ENCODE measurements at places on chromosomes 7 and 10. TPM values are rescaled to one million over a fixed set of nuclear protein-coding genes. Genes with fewer than 3 reads are reported as not detected.

Gene SRI
- 63.1 TPM for total RNA-seq

Gene CPVL
- total RNA-seq: 22.5 TPM

Gene PGAM2
- 0.71 TPM for total RNA-seq

Gene SPAM1
- total RNA-seq: not detected

Gene STAMBPL1
- 9.9 TPM for total RNA-seq

Gene MPLKIP
- 26.9 TPM for total RNA-seq

Gene OPN4
- total RNA-seq: not detected

Gene EBF3
- 6.8 TPM for total RNA-seq

DNA sequence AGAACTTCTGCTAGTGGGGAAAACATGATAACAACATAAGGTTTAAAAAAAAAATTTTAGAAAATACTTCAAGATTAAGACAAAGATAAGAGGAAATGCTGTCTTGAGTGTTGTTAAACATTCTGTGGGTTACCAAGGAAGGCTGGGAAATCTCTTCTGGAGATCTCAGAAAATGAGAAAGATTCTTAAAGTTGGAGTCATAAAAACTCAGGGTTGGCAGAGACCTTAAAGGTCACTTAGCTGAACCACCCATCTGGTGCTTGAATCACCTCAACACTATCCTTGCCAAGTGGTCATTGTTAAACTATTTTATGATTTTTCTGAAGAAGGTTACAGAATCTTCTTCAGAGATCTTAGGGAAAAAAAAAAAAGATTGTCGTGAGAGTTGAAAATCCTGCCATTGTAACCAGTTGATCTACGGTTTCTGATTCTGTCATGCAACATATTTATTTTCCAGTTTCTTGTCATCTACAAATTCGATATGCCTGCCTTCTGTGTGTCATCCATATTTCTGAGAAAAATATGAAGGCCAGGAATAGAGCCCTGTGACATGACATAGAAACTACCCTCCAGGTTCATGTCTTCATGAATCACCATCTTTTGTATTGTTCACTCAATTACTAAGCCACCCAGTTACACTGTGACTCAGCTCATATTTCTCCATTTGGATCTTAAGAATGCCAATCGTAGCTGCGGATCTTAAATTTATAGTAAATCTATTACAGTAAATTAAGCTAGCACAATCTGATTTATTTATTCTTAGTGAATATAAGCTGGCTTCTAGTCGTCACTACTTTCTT, 179.2 kb downstream of the ST7 start:
- no peaks in the 10 kb centered on the region for H3K27me3 ChIP-seq
- no peaks in the 10 kb centered on the region for H3K36me3 ChIP-seq
- H3K4me3 ChIP-seq: no peak overlapping the region
- no peak overlapping the region for H3K27ac ChIP-seq
- no peaks in the 10 kb centered on the region for H3K4me1 ChIP-seq

- no peak overlapping the region for H3K4me3 ChIP-seq
- no peaks in the 10 kb centered on the region for H3K36me3 ChIP-seq
- no peaks in the 10 kb centered on the region for H3K4me1 ChIP-seq
These were observed 8.1 kb downstream of the GDF2 start for GRCh38 chr10:47330366-47330765.

DNA sequence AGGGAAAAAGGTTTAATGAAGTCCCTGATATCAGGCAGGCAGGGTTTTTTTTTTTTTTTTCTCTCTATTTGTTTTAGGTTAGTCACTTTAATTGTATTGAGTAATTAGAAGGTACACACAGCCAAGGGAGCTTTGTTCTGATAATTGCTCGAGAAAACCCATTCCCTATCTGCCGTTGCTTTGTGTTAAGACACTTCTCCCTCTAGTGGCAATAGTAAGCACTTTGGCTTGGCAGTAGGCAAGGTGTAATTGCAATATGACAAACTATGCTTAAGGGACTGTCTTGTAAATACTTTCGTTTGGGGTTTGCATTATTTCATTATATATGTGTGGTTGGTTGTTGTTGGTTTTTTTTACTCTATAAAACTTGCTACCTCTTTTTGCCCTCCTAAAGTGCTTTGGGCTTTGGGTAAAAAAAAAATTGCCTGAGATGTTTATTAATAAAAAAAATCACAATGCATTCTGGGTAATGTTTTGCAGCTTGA, 113.4 kb downstream of the BTRC start:
- peaks cover 4% of the 10 kb centered on the region for H3K4me1 ChIP-seq
- no peak for DNase-seq
- H3K36me3 ChIP-seq: no peaks in the 10 kb centered on the region
- H3K4me3 ChIP-seq: no peak overlapping the region
- no peak overlapping the region for H3K27ac ChIP-seq

DNA sequence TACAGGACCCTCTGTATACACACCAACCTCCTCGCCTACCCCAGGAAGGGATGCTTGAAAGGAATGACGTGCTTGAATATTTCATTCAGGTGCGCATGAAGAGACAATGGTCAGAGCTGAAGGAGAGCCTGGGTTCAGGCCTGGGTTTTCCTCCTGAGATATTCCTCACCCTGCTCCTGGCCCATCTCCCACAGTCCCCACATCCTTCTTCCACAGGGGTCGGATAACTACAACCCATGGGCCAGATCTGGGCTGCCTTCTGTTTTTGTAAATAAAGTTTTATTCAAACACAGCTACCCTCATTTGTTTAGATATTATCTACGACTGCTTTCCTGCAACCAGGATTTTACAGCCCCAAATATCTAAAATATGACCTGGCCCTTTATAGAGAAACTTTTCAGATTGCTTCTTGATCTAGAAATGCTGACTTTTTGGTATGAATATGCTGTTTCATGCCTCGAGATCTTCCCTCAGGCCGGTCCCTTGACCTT, 1.8 kb upstream of the RADIL start:
- peaks cover 8% of the 10 kb centered on the region for H3K27me3 ChIP-seq
- no peak for DNase-seq
- H3K4me1 ChIP-seq: peaks cover 12% of the 10 kb centered on the region
- H3K4me3 ChIP-seq: no peak overlapping the region

GRCh38 chr7:69198250-69198649, 400.0 kb upstream of the AUTS2 start:
- H3K4me1 ChIP-seq: no peaks in the 10 kb centered on the region
- H3K27me3 ChIP-seq: no peaks in the 10 kb centered on the region
- DNase-seq: no peak

DNA sequence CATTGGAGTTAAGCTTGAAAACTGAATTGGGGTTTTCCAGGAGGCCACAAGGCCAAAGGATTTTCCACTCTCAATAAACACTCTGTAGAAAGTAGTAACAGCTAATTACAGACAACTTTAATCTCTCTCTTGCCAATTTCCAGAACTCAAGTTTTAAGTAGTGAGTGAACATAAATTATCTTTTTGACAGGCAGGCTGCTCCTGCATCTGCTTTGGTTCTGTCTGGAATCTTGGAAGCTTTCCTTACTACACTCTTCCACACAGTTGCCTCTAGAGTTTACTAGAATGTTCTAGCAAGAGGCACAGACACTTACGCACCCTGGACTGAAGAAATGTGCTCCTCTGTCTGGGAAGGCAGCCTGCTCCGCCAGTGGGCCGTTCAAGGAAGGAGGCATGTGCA, 90.5 kb upstream of the WAC start:
- H3K36me3 ChIP-seq: no peaks in the 10 kb centered on the region
- H3K27ac ChIP-seq: peak overlapping the region; percentile 13
- H3K27me3 ChIP-seq: no peaks in the 10 kb centered on the region
- DNase-seq: no peak

GRCh38 chr7:36969376-36969775, 245.1 kb upstream of the AOAH start:
- H3K4me1 ChIP-seq: no peaks in the 10 kb centered on the region
- no peak overlapping the region for H3K4me3 ChIP-seq
- DNase-seq: no peak
- H3K27ac ChIP-seq: no peak overlapping the region
- no peaks in the 10 kb centered on the region for H3K27me3 ChIP-seq

DNA sequence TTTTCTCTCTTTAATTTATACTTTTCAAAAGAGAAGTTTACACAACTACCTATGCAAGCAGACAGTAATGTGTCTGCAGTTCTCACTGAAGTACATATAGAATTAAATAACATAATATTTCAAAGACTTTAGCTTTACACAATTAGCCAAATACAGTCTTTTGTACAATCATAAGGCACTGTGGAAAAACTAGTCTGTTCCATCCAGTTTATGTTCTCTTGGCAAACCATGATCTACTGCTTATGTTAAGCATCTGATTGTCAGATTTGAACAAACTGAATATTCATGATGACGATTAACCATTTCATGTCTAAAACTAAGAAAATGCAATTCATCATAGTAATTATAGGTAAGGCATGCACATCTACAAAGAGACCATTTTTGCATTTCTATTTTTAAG, 842 bp downstream of the SEMA3A start:
- peaks cover 14% of the 10 kb centered on the region for H3K4me1 ChIP-seq
- H3K4me3 ChIP-seq: peak overlapping the region; percentile 56
- no peaks in the 10 kb centered on the region for H3K27me3 ChIP-seq
- no peaks in the 10 kb centered on the region for H3K36me3 ChIP-seq
- peak overlapping the region; percentile 86 for H3K27ac ChIP-seq

DNA sequence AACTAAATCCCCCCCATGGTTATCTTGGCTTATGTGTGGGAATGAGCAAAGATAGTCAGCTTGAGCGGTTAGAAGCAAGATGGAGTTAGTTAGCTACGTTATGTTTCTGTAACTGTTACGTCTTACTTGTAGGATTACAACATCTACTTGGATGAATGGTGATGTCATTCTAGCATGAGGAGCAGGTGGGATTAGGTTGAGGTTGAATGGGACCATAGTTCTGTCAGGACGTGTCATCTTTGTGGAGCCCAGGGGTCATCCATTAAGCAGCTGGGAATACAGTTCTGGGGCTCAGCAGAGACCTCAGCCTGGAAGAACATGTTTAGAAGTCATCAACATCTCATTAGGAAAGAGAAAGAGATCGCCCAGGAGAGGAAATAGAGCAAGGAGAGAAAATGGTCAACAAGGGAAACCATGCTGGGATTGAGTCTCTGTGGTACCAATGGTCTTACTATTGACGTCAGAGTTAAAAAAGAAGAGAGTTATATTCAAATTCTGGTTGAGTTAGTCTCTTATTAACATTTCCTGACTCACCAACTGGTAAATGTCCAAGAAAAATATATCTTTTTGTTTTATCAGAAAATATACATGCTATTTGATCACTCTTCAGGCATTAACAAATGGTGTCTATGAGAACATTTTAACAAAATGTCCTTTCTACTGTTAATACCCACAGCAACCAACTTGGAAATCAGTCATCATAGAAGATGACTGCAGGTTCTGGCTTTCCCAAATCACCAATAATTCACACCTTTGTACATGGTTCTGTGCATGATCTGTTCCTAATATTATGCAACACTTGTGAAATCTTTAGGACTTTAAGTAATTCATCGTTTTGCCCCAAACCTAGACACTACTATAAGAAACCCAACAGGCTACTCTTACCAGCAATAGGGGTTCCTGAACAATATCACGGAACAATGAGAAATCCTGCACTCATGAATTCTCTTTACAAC, 96.9 kb downstream of the KIAA1217 start:
- no peak for DNase-seq
- H3K36me3 ChIP-seq: no peaks in the 10 kb centered on the region
- no peak overlapping the region for H3K4me3 ChIP-seq
- no peaks in the 10 kb centered on the region for H3K4me1 ChIP-seq
- H3K27me3 ChIP-seq: no peaks in the 10 kb centered on the region
- no peak overlapping the region for H3K27ac ChIP-seq

DNA sequence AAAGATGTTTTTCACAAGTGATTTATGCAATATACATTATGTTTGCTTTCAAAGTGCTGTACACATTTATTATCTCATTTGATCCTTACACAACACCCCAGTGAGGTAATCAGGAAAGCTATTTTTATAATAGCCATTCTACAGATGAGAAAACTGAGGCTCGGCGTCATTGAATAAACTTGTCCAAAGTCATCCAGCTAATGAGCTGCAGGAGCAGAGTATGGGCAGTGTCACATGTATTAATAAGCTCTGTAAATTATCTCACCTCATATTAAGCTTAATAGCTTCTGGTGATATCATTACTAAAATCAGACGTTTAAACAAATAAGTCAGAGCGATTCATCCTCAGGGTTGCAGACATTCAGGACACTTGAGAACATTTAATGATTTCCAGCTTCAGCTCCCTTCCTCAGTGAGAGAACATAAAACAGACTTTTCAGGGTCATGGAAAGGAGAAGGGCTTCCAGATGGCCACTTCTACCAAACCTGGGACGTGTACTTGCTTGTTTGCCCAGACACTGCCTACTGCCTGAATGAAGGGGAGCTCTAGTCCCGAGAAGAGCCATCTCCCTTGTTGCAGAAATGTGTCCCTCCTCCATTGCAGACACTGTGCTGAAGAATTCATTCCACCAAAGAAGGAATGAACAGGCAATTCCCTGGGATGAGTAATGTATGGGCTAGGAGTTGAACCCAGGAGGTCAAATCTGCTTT, 20.5 kb upstream of the FZD1 start:
- H3K4me3 ChIP-seq: no peak overlapping the region
- H3K4me1 ChIP-seq: no peaks in the 10 kb centered on the region
- H3K27ac ChIP-seq: no peak overlapping the region
- no peaks in the 10 kb centered on the region for H3K27me3 ChIP-seq

- no peak overlapping the region for H3K4me3 ChIP-seq
- peaks cover 35% of the 10 kb centered on the region for H3K4me1 ChIP-seq
- no peaks in the 10 kb centered on the region for H3K36me3 ChIP-seq
- H3K27me3 ChIP-seq: no peaks in the 10 kb centered on the region
These were observed 474.1 kb upstream of the AKR1E2 start for GRCh38 chr10:4351723-4352413.

GRCh38 chr10:36373424-36374096, 731.5 kb upstream of the FZD8 start:
- H3K36me3 ChIP-seq: no peaks in the 10 kb centered on the region
- no peaks in the 10 kb centered on the region for H3K27me3 ChIP-seq
- no peak overlapping the region for H3K4me3 ChIP-seq
- no peak for DNase-seq
- no peaks in the 10 kb centered on the region for H3K4me1 ChIP-seq
- H3K27ac ChIP-seq: no peak overlapping the region

- H3K4me1 ChIP-seq: peaks cover 14% of the 10 kb centered on the region
- no peak for DNase-seq
- no peak overlapping the region for H3K27ac ChIP-seq
- H3K4me3 ChIP-seq: no peak overlapping the region
These were observed 63.5 kb upstream of the FAM180A start for GRCh38 chr7:135812148-135812547.

- H3K36me3 ChIP-seq: no peaks in the 10 kb centered on the region
- no peaks in the 10 kb centered on the region for H3K27me3 ChIP-seq
- no peaks in the 10 kb centered on the region for H3K4me1 ChIP-seq
- no peak overlapping the region for H3K4me3 ChIP-seq
These were observed 59.9 kb upstream of the KAT6B start for GRCh38 chr10:74766501-74766900.

DNA sequence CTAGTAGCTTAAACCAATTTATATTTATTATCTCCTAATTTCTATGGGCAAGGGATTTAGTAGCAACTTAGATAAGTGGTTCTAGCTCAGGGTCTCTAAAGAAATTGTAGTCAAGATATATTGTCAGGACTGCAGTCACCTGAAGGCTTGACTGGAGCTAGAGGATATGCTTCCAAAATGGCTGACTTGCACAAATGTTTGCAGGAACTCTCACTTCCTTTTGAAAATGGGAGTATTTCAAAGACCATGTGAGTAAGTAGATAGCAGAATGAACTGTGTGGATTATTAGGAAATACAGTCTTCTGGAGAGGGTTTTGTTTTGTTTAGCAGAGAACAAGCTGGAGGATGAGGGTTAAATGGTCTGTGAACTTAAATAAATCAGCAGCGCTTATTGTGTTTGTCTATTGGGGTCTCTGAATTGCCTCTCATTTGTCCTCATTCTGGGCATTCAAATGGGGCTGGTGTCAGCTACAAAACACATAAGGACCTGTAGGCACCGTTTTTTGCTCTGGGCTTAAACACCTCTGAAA, 524.6 kb downstream of the LRMDA start:
- no peak overlapping the region for H3K27ac ChIP-seq
- H3K4me3 ChIP-seq: no peak overlapping the region
- H3K4me1 ChIP-seq: no peaks in the 10 kb centered on the region
- no peak for DNase-seq
- H3K36me3 ChIP-seq: no peaks in the 10 kb centered on the region
- no peaks in the 10 kb centered on the region for H3K27me3 ChIP-seq
